IPS-NIHi11 (cell line): ENCODE measurements at places on chromosomes 7 and 10.
A peak's percentile ranks its signal among the peaks of the same experiment; 100 is the strongest.

DNA sequence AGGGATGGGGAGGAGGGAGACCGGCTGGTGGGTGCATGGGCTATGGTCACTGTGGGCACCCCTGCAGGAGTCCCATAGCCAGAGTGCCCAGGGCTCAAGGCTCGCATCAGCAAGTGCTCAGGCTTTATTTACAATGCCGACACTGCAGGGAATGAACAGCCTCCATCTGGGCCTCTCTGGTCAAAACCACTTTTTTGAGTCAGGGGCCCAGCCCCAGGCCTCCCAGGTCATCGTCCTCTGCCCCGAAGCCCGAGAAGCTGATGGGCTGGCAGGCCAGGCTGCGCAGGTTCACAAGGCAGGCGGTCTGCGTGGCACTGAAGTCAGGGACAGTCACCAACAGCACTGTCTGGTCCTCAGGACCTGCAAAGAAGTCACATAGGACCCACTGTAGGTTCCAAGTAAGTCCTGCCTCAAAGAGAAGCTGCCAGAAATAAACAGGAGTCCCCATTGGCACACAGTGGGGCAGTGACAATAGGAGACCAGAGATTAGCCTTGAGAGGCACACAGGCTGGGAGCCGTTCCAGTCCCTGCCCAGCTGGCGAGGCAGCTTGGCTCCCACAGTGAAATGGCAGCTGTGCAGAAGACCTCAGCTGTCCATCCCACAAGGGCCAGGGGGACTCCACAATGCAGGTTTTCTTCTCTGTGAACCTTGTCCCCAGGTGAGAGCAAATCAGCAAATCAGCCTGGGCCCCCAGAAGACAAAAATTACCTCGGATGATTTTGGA is 8.6 kb downstream of the POLD2 start:
- DNase-seq: no peak

- DNase-seq: no peak
Observed at GRCh38 chr7:71404726-71405345, 272.9 kb downstream of the GALNT17 start.

DNA sequence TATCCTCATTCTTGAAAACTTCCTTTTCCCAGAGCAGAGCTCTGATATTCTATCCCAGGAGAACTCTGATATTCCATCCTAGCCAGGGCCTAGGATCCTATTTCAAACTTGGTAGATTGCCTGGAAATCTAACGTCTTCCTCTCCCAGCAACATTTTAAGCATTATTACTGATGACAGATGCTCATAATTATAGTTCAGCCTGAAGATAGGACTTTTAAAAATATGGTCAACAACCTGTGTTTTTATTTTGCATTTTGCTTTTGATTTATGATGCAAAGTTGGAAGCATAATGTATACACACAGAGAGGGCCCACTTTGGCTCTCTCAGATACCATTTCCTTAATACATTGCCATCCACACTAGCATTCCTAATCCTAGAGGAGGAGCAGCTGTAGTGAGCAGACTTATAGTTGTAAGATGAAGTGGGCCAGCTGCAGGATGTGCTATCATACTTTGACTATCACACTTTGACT is 457.4 kb upstream of the TPK1 start:
- no peak for DNase-seq

DNA sequence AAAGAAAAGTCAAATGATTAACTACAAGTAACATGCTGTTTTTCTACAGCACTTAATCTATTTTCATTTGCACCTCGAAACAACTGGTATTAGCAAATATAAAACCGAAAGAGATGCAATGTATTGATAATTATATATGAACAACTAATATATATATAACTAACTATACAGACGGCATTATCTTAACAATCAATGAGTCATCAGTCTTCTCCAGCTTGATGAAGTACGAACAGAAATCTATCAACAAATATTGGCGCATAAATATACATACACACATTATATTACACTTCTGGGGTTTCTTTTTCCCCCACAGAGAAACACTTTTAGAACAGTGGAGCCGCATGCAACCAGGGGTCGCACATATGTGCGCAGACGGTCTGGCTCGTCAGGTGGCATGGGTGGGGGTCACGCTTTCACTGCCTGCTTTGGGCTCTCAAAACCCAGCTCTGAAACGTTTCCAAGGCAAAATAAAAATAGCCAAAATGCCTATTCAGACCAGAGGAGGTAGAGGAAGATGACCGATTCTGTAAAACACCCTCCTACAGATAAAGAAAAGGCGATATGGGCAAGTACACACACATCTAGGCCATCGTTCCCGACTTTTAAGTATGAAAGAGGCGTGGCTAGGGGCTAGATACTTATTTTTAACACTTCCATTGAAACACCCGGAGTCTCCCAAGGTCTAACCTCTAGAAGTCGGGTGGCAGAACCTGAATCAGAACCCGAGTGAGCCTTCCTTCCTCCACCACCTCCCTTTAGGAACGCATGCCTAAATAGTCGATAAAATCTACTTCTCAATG is 1.7 kb downstream of the ARHGAP12 start:
- DNase-seq: no peak

GRCh38 chr7:91034459-91035368 is 229.5 kb upstream of the FZD1 start:
- peak; percentile 37 for DNase-seq

GRCh38 chr7:45704683-45705016 is 130.5 kb downstream of the ADCY1 start:
- DNase-seq: no peak

- peak; percentile 52 for DNase-seq
Observed at GRCh38 chr7:139775829-139776266, 1.9 kb downstream of the HIPK2 start.

- DNase-seq: peak; percentile 57
Observed at GRCh38 chr7:26202019-26202990, 760 bp downstream of the CBX3 start.

DNA sequence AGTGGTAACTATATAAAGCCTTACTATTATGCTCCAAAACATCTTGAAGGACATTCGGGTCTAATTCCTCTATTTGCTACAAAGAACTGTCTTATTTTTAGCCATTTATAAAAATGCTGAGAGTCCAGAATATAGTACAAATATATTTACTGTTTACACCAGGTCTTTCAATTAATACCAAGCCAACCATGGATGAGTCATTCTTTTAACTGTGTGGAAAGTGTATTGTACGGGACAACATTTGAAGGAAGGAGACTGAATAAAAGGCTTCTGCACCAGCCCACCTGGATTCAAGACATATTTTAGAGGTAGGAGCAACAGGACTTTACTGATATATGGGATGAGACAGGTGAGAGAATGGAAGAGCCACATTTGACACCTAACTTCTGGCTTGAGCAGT is 35.4 kb downstream of the MASTL start:
- DNase-seq: no peak

- DNase-seq: no peak
Observed at GRCh38 chr7:41955451-41955850, 252.6 kb upstream of the INHBA start.

DNA sequence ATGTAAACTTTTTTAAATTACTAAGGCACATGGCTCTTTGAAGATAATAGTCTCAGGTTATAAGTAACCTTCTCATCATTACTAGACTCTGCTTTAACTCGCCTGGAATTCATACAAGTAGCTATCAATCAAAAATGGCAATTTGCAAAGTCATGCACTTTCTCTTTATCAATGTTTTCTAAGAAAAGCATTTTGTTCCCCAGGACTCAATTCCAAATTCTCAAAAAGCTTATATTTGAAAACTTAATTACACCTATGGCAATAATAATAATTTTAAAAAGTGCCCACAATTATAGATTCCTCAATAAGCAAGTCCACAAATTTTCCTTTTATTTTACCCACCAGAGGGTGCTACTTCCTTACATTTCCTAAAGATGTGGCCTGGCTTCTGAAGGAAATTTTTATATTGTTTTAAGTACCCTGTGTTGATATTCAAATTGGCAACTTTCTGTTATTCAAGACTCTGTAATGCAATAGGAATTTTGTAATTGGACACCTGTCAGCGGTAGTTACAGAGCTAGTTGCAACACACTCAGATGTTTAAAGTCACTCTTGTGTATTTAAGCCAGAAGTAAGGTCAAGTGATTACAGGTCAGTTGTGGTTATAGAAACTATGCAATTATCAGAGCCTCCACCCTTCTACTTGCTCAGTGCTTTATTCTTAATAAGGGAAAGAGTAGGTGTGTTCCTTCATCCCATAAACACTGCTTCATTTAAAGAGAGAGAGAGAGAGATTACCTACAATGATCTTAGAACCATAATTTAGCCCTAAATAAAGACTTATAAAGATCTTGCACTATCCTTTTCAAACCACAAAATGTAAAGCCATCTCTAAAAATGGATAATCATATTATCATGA is 47.1 kb upstream of the HYAL4 start:
- peak; percentile 40 for DNase-seq

- no peak for DNase-seq
Observed at GRCh38 chr7:4745971-4746919, 29.2 kb upstream of the AP5Z1 start.

- no peak for DNase-seq
Observed at GRCh38 chr10:75269605-75270004, 33.8 kb upstream of the COMTD1 start.

DNA sequence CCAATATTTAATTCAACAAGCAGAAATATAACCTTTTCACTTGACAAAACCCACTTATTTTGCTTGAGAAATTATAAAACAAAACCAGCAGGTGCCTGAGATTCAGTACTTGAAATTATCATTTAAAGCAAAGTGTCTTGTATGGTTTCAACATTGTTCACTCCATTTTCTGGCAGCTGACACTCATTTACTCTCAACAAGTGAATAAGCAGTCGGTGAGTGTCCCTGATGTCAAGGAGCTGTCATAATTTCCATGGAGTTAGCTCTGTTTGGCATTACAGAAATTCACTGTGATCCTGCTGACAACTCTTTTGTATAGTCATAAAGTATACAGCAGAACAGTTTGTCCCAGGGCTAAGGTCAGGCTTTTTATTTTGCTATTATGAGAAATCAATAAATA is 490.0 kb downstream of the CNTNAP2 start:
- DNase-seq: no peak

DNA sequence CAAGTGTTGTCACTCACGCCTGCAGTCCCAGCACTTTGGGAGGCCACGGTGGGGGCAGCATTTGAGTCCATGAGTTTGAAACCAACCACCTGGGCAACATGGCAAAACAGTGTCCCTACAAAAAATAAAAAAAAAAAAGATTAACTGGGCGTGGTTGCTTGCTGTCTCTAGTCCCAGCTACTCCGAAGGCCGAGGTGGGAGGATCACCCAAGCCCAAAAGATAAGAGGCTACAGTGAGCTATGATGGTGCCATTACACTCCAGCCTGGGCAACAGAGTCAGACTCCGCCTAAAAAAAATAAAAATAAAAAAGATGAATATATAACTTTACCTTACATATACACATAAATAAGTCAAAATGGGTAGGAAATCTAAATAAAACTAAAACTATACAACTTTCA is 2.5 kb upstream of the LMOD2 start:
- DNase-seq: no peak

DNA sequence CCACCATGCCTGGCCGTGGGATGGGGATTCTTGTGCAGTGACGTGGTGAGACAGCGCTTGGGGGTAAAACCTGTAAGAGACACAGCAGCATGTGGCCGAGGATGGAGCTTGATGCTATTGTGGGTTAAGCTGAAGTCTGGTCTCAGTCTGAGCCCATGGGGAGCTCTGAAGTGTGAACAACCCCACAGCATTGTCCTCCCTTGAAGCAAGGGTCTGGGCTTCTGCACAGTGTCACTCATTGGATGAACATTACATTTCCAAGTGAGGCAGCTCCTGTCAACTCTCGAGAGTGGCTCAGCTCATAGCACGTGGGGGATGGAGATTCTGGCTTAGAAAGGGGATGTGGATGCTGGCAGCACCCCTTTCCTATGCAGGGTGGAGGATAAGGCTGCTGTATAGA is 32.2 kb upstream of the ZNF438 start:
- no peak for DNase-seq

- peak; percentile 62 for DNase-seq
Observed at GRCh38 chr7:55073976-55074528, 55.2 kb downstream of the EGFR start.

DNA sequence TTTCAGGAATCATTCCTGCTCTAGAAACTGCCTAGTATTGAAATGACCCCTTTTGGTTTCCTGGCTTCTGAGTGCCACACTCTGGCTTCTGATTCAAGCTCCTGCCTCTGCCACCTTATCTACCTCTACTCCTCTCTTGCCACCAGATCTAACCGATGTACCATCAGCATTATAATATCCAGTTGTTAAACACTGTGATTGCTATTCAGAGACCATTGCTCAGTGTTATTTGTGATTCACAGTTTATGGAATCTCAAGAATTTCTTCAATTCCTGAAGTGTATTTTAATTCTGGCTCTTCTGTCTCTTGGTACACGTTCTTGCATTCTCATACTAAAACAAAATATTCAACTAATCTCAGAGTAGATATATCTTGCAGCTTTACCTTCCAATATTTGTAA is 88.7 kb downstream of the DYNC1I1 start:
- no peak for DNase-seq

GRCh38 chr7:123687161-123687560 is 31.5 kb downstream of the LMOD2 start:
- no peak for DNase-seq

GRCh38 chr7:127447326-127447945 is 54.9 kb upstream of the ZNF800 start:
- DNase-seq: peak; percentile 49
